Activated T-cell treated with anti-CD3 and anti-CD28 coated beads, Interleukin-2, amount 50 U/mL, for 72 hours (primary cell): ENCODE measurements at places on chromosomes 2 and 18.

DNA sequence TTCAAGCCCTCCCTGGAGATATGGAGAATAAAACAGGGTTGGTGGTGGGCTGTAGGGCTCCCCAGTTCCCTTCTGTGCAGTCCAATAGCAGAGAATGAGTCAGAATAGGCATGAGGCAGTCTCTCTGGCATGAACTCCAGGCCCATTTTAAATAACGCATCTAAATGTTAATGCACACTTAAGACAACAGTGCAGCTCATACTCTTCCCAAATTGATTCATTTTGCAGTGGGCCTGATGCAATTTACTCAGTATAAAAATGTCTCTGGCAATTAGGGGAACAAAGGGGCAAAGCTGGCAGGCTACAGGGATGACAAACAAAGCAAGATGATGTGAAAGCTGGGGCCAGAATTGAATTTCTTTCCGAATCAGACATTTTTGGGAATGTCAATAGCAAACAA, 402.8 kb downstream of the CLIP4 start:
- no peak for DNase-seq

DNA sequence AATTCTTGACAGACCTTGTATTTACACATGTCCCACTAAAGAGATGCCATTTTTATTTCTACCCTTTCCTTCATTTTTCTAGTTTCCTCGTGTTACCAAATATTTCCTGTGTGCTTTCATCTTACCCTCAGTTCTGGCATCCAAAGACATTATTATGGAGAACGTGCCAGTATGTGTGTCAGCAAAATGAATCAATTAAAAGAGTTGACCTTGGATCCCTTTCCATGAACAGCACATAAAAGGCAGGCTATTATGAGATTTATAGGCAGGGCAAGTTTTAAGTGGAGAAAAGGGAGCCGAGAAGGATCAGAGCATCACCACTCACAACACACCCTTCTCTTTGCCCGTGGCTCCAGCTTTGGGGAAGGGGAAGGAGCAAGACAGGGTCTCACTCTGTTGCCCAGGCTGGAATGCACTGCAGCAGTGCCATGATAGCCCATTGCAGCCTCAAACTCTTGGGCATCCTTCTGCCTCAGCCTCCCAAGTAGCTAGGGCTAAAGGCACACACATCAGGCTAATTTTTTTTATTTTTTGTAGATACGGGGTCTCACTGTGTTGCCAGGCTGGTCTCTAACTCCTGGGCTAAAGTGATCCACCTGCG, 149.9 kb downstream of the GFPT1 start:
- DNase-seq, result no peak

DNA sequence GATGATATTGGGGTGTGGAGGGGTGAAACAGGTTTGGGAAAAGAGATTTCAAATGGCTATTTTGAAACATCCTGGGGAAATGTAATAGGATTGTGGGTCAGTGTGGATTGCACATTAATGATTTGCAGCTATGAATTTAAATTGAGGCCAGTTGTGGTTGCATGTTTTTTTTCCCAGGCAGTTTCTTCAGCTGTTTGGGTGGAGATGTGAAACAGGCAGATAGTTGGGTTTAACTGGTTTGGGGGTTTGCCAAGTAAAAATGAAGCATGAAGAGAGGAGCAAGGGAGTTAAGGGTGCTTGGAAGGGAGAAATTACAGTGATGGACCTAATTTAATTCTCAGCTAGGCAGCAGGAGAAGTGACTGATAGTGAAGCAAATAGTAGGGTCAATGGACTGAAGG, 16.8 kb downstream of the GPD2 start:
- DNase-seq, result no peak

GRCh38 chr2:8976442-8977259, 26.8 kb downstream of the MBOAT2 start:
- no peak for DNase-seq

DNA sequence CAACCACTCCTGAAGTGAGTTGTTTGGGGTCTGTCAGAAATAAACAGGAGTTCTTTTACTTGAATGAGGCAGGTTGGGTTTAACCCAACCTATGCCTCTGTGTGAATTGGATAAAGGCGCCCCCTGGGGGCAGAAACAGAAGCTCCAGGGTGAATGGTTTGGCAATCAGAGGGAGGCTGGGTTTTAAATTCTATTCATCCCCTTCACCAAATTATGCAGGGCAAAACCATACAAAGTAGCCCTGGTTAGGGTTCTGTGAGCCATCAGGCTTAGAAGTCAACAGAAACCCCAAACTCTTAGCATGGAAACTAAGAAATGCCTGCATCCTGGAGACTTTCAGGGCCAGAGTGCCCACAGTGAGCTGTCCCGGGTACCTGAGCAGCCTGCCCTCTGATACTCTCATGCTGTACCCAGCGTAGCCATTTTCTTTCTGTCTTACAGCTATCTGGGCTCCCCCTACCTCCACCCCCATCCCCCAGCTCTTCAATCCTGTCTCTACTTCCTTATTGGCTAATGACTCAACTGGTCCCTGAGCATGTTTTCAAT, 241.5 kb downstream of the ICOS start:
- peak; percentile 81 for DNase-seq

DNA sequence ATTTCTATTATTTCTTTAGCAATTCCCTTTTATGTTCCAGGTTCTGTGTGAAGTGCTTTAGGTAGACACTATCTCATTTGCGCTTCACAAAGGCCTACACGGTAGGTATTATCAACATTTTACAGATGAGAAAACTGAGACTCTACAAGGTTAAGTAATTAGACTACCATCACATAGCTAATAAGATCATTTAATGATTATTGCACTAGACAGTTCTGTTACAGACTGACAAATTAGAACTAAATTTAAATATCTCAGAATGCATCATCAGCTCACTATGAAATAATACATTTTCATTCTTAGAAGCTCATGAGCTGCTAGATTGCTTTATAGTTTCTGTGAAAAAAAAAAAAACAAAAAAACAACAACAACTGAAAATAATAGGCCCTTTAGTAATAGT, 37.9 kb downstream of the DARS1 start:
- DNase-seq, result no peak

- DNase-seq, result no peak
These were observed 11.0 kb upstream of the CAVIN2 start for GRCh38 chr2:191857886-191858285.

- no peak for DNase-seq
These were observed 28.7 kb downstream of the MTERF4 start for GRCh38 chr2:241073166-241074064.

GRCh38 chr2:240957656-240958365, 40.6 kb upstream of the SNED1 start:
- DNase-seq, result no peak

DNA sequence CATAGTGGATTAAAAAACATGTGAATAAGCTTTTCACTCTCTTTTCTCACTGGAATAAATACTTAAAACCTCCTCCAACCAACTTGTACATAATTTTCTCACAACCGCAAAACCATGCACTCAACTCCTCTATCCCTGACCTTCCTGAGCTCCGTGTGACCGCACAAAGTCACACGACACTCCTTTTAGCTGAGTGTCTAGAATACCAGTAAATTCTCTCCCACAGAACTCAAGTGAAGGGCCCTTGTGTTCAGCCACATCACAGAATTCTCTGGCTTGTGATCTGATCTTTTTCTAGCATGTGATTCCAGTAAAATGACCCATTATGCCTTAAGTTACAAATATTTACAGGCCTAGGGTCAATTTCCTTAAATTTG, 91.2 kb upstream of the ARL4C start:
- DNase-seq, result no peak

DNA sequence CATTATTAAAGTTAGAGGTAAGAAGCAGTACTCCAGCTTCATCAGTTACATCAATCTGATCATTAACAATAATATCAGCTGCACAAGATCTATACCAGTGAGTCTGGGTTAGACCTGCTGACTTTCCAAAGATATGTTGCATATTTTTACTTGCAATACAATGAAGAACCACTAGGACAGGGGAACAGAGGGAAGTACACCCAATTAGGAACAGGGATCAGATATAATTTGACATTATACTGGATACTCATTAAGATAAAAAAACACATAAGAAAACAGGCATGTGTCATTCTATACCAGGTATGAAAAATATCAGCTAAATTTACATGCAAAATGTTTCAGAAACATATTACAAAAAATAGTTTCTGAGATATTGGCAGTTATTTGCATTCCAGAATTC, 995.1 kb upstream of the DDX18 start:
- no peak for DNase-seq

- DNase-seq, result no peak
These were observed 1.6 kb downstream of the PLCL1 start for GRCh38 chr2:197805715-197806633.

- DNase-seq, result no peak
These were observed 42.0 kb upstream of the EDAR start for GRCh38 chr2:109030870-109031475.

GRCh38 chr2:181104512-181105115, 124.2 kb downstream of the UBE2E3 start:
- no peak for DNase-seq

- no peak for DNase-seq
These were observed 40.9 kb upstream of the KCNG2 start for GRCh38 chr18:79756826-79757225.

DNA sequence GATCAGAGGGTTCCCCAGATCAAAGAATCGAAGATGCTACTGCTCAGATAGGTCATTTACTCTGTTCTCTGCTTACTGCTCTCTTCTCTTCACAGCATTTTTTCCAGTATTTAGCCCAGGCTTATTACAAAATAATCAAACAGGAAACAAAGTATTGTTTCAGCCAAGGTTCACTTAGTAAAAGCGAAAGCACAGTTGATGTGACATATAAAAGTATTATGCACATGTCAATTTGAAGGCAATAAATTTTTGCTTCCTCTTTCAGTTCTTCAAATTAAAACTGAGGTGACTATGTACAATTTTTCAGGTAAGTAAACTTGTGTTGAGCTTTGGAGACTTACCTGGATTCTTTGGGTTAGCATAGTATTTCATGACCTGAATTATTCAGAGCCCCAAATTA, 262.8 kb upstream of the CHST9 start:
- DNase-seq, result no peak

GRCh38 chr2:42876326-42876751, 84.0 kb upstream of the HAAO start:
- DNase-seq, result no peak

- DNase-seq, result no peak
These were observed 128.6 kb downstream of the MSH2 start for GRCh38 chr2:47531378-47532042.

GRCh38 chr2:30037016-30037415, 109.8 kb upstream of the YPEL5 start:
- DNase-seq, result no peak

DNA sequence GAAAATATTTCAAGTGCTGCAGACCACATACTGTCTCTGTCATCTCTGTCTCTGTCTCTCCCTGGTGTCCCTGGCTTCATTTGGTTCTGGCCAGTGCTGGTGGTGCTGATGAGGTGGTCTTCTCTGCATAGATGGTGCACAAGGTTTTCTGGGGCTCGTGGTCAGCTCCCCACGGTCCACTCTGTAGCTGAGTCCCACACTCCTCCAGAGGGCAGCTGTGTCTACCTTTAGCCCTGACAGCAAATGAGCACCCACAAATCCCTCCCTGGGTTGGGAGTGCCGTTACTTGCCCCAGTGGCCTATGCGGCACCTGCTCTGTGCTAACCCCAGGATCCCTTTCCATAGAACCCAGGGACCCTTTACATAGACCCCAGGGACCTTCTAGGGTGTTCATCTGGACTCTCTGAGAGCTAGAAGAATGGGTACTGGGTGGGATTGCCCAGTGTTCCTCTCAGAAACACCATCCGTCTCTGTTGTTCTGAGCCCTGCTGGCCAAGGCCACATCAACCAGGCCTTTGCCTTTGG, 129.3 kb downstream of the CAPN13 start:
- no peak for DNase-seq

GRCh38 chr2:103448495-103448894, 686.7 kb downstream of the TMEM182 start:
- no peak for DNase-seq

- no peak for DNase-seq
These were observed 154.0 kb downstream of the TMEM17 start for GRCh38 chr2:62352031-62352430.

GRCh38 chr18:8747440-8747937, 42.1 kb downstream of the MTCL1 start:
- DNase-seq, result no peak

GRCh38 chr2:179842498-179843153, 18.8 kb downstream of the ZNF385B start:
- peak; percentile 6 for DNase-seq

- DNase-seq, result peak; percentile 47
These were observed 22.6 kb upstream of the USP34 start for GRCh38 chr2:61493523-61493942.

DNA sequence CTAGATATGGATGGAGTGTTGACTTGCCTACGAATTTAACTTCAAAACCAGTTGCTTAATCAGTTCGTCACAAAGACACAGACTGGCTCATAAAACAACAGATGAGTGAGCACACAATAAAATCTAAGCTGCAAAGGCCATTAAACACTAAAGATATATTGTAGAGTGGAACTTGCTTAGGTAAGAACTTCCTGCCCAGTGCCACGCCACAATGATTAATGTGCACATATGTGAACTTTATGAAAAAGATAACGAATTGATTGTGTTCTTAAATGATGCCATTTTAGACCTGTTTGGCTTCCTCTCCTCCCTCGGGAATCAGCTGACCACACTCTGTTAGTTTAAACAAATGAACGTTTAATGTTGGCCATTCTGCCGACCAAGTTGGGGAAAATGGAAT, 2031.3 kb upstream of the CELF4 start:
- no peak for DNase-seq

DNA sequence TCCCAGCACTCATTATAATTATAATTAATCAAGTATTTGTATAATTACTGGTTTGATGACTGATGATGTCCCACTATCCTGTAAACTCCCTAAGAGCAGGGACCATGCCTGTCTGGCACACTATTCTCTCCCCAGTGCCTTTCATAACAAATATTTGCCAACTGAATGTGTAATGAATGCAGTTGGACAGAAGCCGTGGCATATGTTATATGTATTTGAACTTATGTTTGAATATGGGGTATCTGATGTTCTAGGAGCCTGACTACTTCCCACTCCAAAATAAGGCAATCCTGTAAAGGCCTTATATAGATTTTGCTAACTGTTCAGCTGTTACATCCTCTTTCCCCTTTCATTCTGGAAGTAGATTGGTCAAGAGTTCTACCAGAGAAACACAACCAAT, 19.7 kb downstream of the OSBPL6 start:
- no peak for DNase-seq

GRCh38 chr2:205609113-205609512, 73.2 kb upstream of the NRP2 start:
- no peak for DNase-seq

DNA sequence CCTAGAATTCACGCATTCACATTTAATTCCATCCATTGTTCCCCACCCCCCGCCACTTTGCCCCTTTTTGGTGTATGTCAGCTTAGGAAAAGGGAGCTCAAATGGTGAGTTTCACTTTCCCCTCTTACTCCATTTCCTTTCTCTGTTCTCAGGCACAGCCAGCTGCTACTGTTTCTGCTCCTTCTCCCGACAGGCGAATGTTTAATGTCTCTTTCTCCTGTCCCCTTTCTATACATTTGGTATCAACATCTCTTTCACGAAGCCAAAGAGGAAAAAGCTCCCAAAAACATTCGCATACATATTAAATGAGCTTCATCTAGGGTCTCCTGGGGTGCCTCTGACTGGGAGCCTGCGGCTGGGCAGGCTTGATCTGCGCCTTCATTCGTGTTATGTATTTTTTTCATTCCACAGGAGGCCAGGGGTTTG, 124.2 kb upstream of the SATB2 start:
- no peak for DNase-seq
